Suppressor macrophage (primary cell): ENCODE measurements at places on chromosomes 1 and 21.

GRCh38 chr1:54567961-54568360 is 19.9 kb downstream of the ACOT11 start:
- DNase-seq: peak; percentile 69

GRCh38 chr1:39976732-39977131 is 21.8 kb downstream of the MFSD2A start:
- no peak for DNase-seq

DNA sequence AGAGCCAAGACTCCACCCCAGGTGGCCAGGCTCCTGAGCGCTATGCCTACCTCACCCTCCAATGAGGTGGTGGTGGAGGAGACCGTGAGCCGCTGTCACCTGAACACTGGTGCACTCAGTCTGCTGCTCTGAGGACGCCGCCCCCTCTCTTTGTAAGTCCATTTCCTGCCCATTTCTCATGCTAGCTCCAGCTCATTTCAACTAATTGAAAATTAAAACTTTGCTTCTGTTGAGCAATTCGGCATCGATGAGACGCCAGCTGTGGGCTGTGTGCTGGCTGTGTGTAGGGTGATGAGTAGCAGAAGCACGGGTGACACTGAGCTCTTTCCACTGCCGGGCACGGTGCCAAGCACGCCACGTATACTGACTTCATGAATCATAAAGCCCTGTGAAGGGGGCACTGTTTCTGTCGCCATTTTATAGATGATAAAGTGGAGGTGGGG is 11.2 kb downstream of the TNFRSF1B start:
- DNase-seq: peak; percentile 99

DNA sequence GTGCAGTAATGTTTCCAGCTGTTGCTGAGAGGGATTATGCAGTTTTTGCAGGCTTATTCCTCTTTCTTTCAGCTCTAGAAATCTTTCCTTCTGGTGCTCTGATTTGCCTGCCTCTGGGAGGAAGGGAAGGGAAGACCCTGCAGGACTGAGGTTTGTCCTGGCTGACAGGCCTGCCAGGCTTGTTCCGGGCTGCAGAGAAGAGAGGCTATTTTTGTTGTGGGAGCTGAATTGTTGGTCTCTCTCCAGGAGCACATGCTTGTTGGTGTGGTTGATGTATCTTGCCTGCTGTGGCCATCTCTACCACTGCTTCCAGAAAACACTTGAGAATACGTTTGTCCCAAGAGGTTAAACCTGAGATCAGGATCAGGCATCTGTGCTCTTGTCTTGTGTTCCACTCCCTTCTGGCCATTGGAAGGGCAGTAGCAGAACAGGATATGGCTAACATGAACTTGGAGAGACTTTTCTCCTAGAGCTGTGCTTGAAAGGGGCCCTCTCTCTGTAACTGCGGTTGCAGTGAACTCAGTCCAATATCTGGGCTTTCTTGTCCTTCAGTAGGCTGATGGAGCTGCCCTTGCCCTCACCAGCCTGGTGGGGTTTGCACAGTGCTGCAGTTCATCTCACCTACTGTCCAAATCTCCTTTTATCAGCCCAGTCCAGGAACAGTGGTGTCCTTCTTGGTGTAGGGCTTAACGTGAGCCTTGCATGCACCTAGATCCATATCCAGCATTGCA is 21.5 kb upstream of the SLC25A34 start:
- no peak for DNase-seq

- DNase-seq: no peak
Measured at GRCh38 chr1:61560385-61560784, 164.6 kb downstream of the TM2D1 start.

GRCh38 chr1:29171089-29171488 is 10.6 kb downstream of the SRSF4 start:
- DNase-seq: no peak

DNA sequence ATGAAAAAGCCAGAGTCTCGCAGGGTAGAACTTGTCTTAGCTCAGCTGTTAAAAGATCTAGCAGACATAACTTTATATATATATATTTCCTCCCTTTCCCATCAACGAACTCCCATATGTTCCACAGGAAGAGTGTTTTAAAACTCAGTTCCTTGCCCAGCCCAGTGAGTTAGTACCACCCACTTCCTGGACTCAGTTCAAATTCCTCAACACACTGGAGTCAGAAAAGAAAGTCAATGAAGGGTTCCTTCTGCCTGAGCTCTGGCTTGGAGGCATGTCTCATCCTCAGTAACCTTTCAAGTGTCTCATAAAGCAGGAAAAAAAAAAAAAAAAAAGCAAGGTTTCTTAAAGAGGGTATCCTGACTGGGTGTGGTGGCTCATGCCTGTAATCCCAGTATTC is 15.6 kb downstream of the TPM3 start:
- peak; percentile 50 for DNase-seq

- DNase-seq: no peak
Measured at GRCh38 chr1:34113362-34113761, 51.7 kb downstream of the CSMD2 start.

GRCh38 chr1:26900815-26901511 is 696 bp upstream of the GPATCH3 start:
- no peak for DNase-seq

- DNase-seq: no peak
Measured at GRCh38 chr1:184499616-184500015, 112.8 kb downstream of the C1orf21 start.
